ENCODE measurements at places on chromosomes 11 and 22.

GRCh38 chr11:62000539-62001446, 33.4 kb upstream of the FTH1 start:
- no peak for DNase-seq

DNA sequence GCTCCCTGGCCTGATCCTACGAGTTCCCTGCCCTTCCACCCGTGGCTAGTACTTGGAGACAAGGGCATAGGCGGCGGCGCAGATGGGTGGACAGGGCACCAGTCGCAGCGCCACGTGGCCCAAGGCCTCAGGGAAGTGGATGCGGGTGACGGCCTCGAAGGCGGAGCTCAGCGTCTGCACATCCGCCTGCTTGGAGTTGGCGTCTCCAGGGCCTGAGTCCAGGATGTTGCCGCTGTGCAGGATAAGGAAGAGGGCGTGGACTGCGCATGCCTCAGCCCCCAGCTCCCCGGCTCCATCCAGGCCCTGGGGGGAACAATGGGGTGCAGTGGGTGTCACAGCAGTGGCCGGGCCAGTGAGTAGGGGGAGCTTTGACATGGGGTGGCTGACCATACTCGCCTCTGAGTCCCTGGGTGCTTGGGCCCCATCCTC, 6.6 kb downstream of the PITPNM1 start:
- no peak for DNase-seq

GRCh38 chr11:129314371-129314770, 61.3 kb upstream of the BARX2 start:
- DNase-seq = no peak

DNA sequence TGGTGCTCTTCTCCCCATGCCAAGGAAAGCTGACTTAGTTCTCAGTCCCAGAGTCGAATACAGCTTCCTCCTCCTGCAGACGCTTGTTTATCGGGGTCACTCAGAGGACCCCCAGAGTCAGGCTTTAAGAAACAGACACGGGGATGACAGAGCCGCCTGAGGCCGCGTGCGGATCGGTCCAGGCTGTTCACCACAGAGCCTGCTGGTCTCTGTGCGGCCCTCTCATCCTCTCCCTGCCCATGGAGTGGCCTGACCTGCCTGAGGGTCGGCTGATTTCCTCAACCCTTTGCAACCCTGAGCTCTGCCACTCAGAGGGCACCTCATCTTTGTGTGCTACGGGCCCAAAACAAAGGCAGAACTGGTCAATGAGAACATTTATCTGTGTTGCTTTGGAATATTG, 2.1 kb downstream of the GAL start:
- DNase-seq = no peak

DNA sequence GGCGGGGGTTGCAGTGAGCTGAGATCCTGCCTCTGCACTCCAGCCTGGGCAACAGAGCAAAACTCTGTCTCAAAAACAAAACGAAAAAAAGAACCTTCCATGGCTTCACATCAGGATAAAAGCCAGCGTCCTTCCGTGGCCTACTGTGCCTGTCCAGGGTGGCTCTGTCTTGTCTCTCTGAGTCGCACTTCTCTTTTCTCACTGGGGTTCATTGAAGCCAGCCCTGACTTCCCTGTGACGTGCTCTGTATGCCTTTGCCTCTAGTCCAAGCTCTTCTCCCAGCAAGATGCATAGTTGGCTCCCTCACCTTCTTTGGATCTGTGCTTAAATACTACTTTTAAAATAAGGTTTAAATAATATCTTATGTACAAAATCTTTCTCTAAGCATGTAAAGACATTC, 11.6 kb downstream of the ATXN10 start:
- DNase-seq = no peak

- peak; percentile 37 for DNase-seq
Measured at GRCh38 chr22:25453557-25453956, 110.9 kb upstream of the GRK3 start.

DNA sequence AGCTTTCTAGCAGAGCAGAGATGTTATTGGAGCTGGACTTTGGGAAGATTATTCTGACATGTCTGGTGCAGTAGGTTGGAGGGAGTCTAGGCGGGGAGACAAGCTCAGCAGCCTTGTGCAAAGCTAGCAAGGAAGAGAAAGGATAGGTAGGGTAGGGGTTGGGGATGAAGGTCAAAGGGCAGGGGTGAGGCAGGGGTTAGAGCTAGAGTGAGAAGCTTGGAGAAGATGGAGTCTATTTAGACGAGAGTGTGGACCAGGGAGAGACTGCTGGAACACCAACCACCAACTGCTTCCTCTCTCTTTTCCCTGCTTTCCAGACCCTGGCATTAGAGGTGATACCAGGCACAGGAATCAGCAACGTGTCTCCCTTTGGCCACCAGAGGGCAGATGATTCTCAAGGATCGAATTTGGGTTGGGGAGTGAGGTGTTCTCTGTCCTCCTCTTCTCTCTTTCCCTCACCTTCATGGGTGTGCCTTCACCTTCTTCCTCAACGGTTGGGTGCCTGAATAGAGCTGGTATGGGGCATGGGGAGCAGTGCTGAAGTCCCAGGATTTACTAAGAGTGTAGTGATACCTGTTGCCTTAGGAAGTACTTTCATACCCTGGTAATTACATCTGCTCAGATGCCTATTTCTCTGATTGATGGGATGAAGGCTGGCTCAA, 1.8 kb upstream of the MARK2 start:
- peak; percentile 50 for DNase-seq

GRCh38 chr22:24164940-24165339, 16.3 kb upstream of the SUSD2 start:
- no peak for DNase-seq

DNA sequence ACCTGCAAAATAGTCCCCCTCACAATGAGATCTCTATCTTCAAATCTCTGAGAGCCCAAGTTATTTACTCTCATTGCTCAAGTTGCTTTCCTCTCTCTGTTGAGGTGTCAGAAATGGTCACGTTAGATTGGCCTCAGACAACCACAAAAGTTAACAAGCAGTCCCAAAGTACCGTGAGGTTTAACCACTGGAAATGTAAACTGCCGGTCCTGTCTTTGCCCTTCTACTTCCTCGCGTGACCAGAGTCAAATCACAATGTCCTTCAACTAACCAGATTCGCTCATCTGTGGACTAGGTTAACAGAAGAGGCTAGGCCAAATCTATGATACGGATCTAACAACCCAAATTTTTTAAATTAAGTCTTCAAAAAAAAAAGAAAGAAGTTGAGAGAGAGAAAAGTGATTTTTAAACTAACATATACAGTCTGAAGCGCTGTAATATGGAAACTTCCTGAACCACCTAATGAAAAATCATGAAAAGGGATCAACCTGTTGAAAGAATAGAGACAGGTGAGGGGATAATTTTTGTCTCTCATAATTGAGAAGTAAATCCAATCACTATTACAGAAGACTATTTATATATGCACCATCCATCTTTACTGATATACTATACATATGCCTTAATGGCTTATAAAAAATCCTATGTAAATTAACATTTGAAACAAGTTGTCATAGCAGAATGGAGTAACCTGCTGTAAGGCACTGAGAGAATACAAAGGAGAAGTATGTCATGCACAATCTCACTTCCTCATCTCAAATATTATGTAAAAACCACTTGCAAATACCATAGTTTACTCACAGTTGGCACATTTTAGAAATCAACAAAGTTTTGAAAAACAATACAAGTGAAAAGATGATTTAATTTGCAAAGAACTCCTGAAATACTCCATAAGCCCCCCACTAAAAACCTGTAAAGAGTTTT, 3.3 kb upstream of the JAML start:
- no peak for DNase-seq

- DNase-seq = no peak
Measured at GRCh38 chr22:50261615-50262459, at the start of gene MAPK12. MAPK12 (minus strand) TSS chr22:50261683; CDS start chr22:50261509, 174 bp downstream.

DNA sequence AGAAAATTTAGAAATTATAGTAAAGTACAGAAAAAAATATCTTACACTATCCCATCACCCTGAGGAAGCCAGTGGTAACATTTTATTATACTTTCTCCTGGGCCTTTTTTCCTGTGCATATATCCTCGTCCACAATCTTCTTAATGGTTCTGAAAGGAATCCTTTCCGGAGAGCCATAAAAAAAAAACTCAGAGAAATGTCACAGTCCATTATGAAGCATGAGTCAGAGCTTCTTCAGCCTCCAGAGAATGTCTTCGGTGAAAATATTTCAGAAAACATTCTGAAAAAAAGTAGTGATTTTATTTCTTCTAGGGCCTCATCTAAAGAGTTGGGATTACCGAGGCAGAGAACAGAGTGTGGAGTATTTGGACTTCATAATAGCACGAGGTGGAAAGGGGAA, 163.4 kb downstream of the INSC start:
- DNase-seq = no peak

DNA sequence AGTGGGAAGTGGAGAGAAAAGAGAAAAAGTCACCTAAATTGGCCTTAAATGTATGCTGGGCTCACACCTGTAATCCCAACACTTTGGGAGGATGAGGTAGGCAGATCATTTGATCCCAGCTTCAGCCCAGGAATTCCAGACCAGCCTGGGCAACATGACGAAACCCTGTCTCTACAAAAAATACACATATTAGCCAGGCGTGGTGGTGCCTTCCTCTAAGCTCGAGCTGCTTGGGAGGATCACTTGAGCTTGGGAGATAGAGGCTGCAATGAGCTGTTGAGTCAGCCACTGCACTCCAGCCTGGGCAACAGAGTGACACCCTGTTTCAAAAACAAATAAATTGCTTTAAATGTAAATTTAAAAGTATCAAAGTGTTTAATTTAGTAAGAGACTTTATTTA, 3.9 kb downstream of the CBL start:
- no peak for DNase-seq

- no peak for DNase-seq
Measured at GRCh38 chr11:8329847-8330361, 66.2 kb upstream of the LMO1 start.

GRCh38 chr22:47200273-47201051, 438.0 kb downstream of the TBC1D22A start:
- no peak for DNase-seq

GRCh38 chr11:9850224-9850895, 186.5 kb downstream of the SWAP70 start:
- no peak for DNase-seq

Data from stimulated activated CD4-positive, alpha-beta T cell treated with anti-CD3 and anti-CD28 coated beads, Interleukin-12 subunit alpha, Interleukin-12 subunit beta, amount 100 ng/mL, for 48 hours (primary cell).